CD8-positive, alpha-beta memory T cell (primary cell): ENCODE measurements at places on chromosomes 3 and 15. TPM values are rescaled to one million over a fixed set of nuclear protein-coding genes. Genes with fewer than 3 reads are reported as not detected.
A peak's percentile ranks its signal among the peaks of the same experiment; 100 is the strongest.

DNA sequence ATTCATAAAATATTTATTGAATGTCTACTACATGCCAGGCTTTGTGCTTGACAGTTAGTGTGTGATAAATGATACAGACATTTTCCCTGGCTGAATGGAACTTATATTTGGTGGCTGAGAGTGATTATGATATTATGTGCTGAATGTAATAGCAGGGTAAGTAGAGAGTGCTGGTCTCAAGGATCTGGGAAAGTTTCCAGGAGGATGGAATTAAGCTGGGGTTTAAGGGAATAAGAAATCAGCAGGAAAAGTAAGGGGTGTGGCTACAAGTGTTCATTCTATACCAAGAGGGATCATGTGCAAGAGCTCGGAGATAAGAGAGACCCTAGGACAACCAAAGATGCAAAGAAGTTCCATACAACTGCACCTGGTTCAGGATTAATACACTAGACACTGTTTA is 500.1 kb upstream of the CFAP20DC start:
- H3K27me3 ChIP-seq, result no peaks in the 10 kb centered on the region
- H3K27ac ChIP-seq, result no peak overlapping the region
- no peaks in the 10 kb centered on the region for H3K4me1 ChIP-seq

DNA sequence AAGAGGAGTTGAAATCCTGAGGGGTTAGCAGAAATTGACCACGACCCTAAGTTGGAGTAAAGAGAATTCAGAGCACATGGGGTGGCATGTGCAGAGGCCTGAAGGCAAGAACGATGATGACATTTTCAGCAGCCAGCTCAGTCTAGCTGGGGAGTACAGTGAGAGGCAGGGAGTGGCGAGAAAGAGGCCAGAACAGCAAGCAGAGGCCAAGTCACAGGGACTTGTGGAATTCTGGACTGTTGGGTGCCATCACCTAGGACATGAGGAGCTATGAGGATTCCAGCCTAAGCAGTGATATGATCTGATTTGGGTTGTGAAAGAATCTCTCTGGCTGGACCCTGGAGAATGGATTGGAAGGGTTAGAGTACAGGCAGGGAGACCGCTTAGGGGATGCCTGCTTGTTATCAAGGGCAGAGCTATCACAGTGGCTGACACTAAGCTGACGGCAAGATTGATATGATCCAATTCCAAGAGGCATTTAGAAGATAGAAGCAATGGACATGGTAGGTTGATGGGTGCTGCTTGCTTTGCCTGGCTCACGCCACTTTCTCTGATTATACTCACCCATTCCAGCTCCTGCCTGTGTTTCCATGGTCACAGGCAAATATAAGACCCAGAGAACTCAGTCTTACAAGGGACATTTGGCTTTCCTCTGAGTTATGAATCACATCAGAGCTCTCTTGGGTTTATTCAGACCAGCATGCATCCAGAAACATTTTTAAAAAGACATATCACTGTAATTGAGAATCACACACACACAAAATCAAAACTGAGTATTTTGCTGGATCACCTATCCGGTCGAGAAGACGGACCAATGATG is 66.4 kb downstream of the LRTM1 start:
- no peak overlapping the region for H3K4me3 ChIP-seq
- H3K4me1 ChIP-seq, result no peaks in the 10 kb centered on the region
- H3K36me3 ChIP-seq, result no peaks in the 10 kb centered on the region
- no peak overlapping the region for H3K27ac ChIP-seq
- DNase-seq, result no peak

GRCh38 chr3:178658694-178659325 is 122.6 kb downstream of the KCNMB2 start:
- no peak for DNase-seq
- no peaks in the 10 kb centered on the region for H3K4me1 ChIP-seq
- no peak overlapping the region for H3K4me3 ChIP-seq
- no peak overlapping the region for H3K27ac ChIP-seq
- H3K36me3 ChIP-seq, result no peaks in the 10 kb centered on the region

DNA sequence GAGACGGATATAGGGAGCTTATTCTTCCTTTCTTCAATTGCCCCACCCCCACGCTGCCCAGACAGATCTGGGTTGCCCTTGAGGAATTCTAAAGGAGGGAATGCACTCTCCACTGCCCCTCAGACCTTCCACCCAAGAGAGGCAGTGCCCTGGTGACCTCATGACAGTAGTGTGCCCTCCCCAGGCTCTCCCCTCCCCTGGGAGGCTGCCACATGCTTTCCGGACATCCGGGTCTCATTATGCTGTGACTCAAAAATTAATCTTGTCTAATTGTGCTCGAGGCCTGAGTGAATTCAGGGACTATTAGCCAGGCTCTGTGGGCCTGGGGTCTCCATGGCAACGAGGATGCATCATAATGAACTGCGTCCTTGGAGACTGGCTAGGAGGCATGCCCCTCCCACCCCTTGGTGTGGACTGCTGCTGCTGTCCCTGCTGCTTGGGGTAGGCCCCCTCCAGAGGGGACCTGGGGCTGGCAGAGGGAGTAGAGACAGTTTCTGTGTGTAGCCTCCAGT is 20.8 kb downstream of the CORO2B start:
- H3K27me3 ChIP-seq, result no peaks in the 10 kb centered on the region
- no peaks in the 10 kb centered on the region for H3K36me3 ChIP-seq
- no peak for DNase-seq
- H3K27ac ChIP-seq, result no peak overlapping the region
- H3K4me1 ChIP-seq, result no peaks in the 10 kb centered on the region

Gene TIPARP
- total RNA-seq, result 37.0 TPM

DNA sequence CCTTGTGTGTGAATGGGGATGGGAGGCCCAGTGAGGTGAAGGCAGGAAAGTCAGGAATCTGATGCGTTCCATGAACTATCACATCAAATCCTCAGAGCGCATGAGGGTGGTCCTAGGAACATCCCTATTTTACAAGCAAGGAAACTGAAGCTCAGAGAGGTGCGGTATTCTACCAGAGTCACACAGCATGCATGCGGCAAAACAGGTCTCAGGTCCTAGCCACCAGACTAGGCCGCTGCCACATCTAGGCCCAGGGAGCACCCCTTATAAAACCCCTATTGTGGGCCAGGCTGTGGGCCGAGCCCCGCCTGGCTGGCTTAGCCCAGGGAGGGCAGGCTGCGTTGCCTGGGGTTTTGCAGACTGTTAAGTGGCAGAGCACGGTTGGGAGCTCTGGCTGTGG is 17.9 kb upstream of the GRIP2 start:
- H3K4me3 ChIP-seq, result no peak overlapping the region
- no peak overlapping the region for H3K27ac ChIP-seq
- no peaks in the 10 kb centered on the region for H3K4me1 ChIP-seq

GRCh38 chr3:119912220-119912619 is 130.3 kb downstream of the NR1I2 start:
- no peak for DNase-seq
- peaks cover 14% of the 10 kb centered on the region for H3K4me1 ChIP-seq
- no peak overlapping the region for H3K27ac ChIP-seq
- H3K36me3 ChIP-seq, result peaks cover 8% of the 10 kb centered on the region
- H3K27me3 ChIP-seq, result no peaks in the 10 kb centered on the region
- H3K4me3 ChIP-seq, result no peak overlapping the region

Gene MEIS2
- not detected for total RNA-seq

GRCh38 chr15:80142646-80143045 is 10.2 kb upstream of the FAH start:
- H3K36me3 ChIP-seq, result no peaks in the 10 kb centered on the region
- no peak overlapping the region for H3K27ac ChIP-seq
- H3K4me3 ChIP-seq, result no peak overlapping the region
- H3K4me1 ChIP-seq, result no peaks in the 10 kb centered on the region
- no peaks in the 10 kb centered on the region for H3K27me3 ChIP-seq

DNA sequence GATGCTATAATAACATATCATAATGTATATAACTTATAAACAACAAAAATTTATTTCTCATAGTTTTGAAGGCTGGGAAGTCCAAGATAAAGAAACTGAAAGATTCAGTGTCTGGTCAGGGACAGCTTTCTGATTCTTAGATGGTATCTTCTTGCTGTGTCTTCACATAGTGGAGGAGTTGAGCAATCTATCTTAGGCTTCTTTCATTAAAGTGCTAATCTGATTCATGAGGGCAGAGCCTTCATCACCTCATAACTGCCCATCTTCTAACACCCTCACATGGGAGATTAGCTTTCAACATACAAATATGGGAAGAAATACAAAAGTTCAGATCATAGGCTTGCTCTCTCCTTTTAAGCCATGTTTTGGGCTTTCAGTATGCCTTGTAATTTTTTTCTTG is 774.8 kb upstream of the EPHA6 start:
- no peak for DNase-seq
- H3K36me3 ChIP-seq, result no peaks in the 10 kb centered on the region
- no peaks in the 10 kb centered on the region for H3K27me3 ChIP-seq
- no peak overlapping the region for H3K4me3 ChIP-seq

Gene ROBO1
- total RNA-seq, result 0.59 TPM

- H3K27me3 ChIP-seq, result no peaks in the 10 kb centered on the region
- H3K27ac ChIP-seq, result no peak overlapping the region
- H3K4me3 ChIP-seq, result no peak overlapping the region
Measured at GRCh38 chr3:136984837-136985236, 27.1 kb downstream of the IL20RB start.

GRCh38 chr3:172675441-172676193 is 35.2 kb downstream of the NCEH1 start:
- H3K27me3 ChIP-seq, result no peaks in the 10 kb centered on the region
- no peaks in the 10 kb centered on the region for H3K4me1 ChIP-seq
- no peaks in the 10 kb centered on the region for H3K36me3 ChIP-seq
- no peak for DNase-seq

DNA sequence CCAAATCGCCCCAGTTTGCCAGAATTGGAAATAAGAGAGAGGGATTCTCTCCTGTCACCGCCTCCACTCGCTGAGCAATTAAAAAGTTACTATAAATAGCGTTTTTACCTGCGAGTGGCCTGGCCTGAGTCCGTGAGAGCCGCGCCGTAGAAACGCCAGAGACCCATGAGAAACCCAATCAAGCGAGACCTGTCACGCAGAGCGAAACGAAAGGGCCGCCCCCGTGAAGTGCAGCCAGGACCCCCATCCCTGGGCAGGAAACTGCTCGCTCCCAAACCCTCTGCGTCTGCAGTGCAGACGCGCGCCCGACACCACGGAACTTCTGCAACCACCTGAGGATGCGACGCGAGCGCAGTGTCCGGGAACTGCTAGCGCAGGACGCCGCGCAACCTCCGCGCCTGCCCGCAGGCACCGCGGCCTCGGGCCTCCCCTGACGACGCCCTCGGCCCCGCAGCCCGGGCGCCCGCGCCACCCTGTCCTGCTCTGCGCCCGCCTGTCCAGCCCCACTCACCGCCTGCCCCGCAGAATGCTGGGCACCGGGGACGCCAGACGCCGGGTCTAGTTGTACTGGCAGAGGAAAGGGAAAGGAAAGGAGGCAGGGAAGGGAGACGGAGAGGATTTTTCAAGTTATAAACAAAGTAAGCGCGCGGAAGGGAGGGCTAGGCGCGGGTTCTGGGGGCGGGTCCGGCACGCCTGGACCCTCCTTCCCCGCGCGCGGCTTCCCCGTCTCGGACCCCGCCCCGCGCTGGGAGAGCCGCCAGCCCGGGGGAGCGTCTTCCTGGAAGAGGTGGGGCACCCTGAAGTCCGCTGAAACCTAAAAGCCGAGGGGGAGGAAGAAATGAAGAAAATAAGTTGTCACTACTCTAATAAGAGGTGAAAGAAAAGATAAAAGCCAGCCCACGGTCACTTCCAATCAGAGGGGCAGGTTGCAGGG is at the start of gene PLSCR4:
Gene PLSCR4 (minus strand): TSS at position 657 of the 934 bp plus-strand sequence. CDS start 29,034 bp downstream, outside the sequence.
- H3K4me1 ChIP-seq, result no peaks in the 10 kb centered on the region
- H3K36me3 ChIP-seq, result no peaks in the 10 kb centered on the region
- no peak for DNase-seq
- H3K27me3 ChIP-seq, result peaks cover 10% of the 10 kb centered on the region
- no peak within 1 kb of the TSS for H3K4me3 ChIP-seq

- H3K27ac ChIP-seq, result no peak overlapping the region
- no peak overlapping the region for H3K4me3 ChIP-seq
- H3K27me3 ChIP-seq, result peaks cover 4% of the 10 kb centered on the region
- no peaks in the 10 kb centered on the region for H3K4me1 ChIP-seq
- no peaks in the 10 kb centered on the region for H3K36me3 ChIP-seq
Measured at GRCh38 chr15:39880718-39881387, 39.2 kb downstream of the GPR176 start.

DNA sequence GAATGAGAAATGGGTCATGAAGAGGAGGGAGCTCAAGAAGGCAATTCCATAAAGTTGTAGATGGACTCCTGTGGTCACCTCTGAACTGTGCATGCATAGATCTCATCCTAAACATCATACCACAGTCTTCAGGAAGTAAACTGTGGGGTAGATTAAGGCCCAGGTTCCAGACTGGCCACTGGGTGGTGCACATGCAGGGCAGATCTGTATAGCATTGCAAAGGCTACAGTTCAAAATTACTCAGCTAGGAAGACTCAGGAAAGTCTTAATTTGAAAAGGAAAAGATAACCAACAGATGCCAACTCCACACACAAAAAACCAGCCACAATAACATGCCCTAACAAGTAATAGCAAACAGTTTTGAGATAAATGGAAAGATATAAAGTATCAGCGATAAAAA is 20.3 kb downstream of the KY start:
- H3K36me3 ChIP-seq, result no peaks in the 10 kb centered on the region
- H3K4me3 ChIP-seq, result no peak overlapping the region
- H3K27ac ChIP-seq, result no peak overlapping the region
- no peaks in the 10 kb centered on the region for H3K27me3 ChIP-seq

Gene CNTN3
- total RNA-seq, result not detected

DNA sequence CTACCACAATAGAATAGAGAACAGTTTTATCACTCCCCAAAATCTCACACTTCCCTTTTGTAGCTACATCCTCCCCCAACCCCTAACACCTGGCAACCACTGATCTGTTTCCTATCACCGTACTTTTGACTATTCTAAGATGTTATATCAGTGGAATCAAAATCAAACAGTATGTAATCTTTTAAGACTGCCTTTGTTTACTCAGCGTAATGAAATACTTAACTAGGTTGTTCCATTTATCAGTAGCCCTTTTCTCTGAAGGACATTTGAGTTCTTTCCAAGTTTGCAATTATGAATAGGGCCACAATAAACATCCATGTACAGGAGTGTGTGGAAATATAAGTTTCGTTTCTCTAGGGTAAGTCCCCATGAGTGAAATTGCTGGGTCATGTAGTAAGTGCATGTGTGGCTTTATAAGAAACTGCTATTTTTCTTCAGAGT is 372.3 kb downstream of the SV2B start:
- no peaks in the 10 kb centered on the region for H3K27me3 ChIP-seq
- peak; percentile 62 for DNase-seq
- H3K27ac ChIP-seq, result peak overlapping the region; percentile 26
- H3K36me3 ChIP-seq, result no peaks in the 10 kb centered on the region
- H3K4me1 ChIP-seq, result peaks cover 63% of the 10 kb centered on the region

- no peaks in the 10 kb centered on the region for H3K36me3 ChIP-seq
- no peak overlapping the region for H3K4me3 ChIP-seq
- H3K27ac ChIP-seq, result no peak overlapping the region
- no peaks in the 10 kb centered on the region for H3K4me1 ChIP-seq
Measured at GRCh38 chr15:70343961-70344621, 246.4 kb upstream of the TLE3 start.

DNA sequence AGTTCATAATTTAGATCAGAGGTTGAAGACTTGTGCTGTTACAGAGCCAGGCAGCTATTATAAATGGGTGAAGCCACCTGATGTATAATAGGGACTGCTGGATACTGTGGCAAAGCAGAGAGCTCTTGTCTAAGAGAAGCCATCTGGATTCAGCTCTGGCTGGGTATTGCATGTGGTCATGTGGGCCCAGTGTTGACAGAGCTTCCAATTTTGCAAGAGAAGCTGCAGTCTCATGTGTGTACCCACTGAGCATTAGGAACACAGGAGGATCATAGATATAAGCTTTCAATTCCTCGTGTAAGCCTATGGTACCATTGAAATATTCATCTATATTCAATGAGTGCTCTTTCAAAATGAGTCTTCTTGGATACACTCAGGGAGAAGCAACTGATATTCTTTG is 303.9 kb upstream of the SLCO3A1 start:
- no peak for DNase-seq
- no peaks in the 10 kb centered on the region for H3K36me3 ChIP-seq
- no peak overlapping the region for H3K4me3 ChIP-seq
- no peak overlapping the region for H3K27ac ChIP-seq
- no peaks in the 10 kb centered on the region for H3K27me3 ChIP-seq
- H3K4me1 ChIP-seq, result no peaks in the 10 kb centered on the region

Gene SENP7
- 13.2 TPM for total RNA-seq

Gene RASGRF1
- total RNA-seq, result not detected
